ENCODE measurements at places on chromosomes 5 and 9.
A peak's percentile ranks its signal among the peaks of the same experiment; 100 is the strongest.

DNA sequence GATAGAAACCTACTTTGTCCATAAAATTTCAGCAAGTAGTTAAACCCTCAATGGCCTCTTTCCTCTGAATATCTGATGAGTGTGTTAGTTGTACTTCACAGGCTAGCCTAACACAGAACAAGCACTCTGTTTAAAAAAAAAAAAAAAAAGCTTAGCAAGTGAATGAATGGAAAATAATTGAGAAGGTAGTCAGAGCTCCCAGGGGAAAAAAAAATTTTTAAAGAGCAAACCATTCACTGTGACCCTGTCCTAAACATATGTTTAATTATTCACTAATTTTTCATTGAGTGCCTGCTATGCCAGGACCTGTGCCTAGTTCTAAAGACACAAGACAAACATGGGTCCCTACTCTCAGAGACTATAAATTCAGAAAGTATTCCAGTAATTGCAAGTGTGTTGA lies 69.3 kb downstream of the SH3RF2 start:
- DNase-seq = no peak

DNA sequence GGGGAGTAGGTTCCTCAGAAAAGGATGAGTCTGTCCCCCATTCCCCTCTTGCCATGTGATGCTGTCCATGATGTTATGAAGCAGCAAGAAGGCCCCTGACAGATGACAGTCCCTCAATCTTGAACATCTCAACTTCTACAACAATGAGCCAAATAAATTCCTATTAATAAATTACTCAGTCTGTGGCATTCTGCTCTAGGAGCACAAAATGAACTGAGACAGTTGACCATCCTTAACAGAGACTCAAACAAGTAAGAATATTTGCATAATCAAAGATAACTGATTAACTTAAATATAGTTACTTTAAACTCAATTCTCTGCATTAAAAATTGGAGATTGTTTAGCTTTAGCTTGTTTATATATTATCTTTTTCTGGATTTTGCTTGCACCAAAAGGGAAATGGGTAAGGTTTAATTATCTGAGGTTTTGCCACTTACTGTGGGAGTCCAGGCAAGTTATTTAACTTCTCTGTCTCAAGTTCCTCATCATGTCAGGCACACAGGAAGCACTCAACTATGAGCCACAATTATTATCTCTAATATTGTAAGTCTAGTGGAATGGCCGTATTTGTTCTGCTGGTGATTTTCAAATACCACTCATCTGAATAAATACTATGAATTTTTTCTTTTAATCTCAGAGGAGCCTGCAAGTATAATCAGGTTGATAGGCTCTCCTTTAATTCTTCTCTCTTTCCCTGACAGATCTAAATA lies 162.9 kb downstream of the TSSK1B start:
- no peak for DNase-seq

DNA sequence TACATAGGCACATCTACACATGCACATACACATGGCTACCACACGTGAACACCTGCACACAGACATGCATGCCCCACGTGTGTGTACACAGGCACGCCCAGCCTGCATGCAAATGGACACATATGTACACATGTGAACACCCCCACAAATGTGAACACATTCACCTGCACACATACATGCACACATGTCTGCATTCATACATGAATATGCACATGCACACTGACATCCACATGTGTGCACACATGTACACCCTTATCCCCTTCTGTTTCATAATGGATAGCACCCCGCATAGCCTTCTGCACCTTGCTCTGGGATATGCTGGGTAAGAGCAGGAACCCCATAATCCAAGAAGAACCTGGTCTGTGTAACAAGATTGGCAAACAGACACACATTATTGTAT lies 66.2 kb downstream of the WNK2 start:
- DNase-seq = no peak

DNA sequence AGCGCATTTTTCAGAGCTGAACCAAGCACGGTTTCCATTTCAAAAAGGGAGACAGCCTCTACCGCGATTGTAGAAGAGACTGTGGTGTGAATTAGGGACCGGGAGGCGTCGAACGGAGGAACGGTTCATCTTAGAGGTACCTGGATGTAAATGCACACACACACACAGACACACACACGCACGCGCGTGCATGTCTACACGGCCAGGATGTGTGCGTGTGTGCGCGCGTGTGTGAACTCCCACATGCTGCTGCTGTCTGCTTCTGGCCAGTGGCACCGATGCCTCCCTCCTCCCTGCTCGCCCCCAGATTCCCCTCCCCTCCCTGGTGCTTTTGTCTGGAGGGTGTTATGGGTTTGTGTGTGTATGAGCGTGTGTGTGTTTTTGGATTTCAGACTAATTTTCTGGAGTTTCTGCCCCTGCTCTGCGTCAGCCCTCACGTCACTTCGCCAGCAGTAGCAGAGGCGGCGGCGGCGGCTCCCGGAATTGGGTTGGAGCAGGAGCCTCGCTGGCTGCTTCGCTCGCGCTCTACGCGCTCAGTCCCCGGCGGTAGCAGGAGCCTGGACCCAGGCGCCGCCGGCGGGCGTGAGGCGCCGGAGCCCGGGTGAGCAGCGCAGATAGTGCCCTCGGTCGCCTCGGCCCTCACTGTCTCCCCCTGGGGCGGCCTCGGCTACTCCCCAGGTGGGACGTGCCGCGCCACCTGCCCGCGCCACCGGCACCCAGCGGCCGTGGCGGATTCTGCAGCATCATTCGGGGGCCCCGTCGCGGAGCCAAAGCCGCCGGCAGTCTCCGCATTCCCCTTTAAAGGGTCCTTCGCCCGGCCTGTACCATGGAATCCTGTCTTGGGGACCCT lies at the start of gene NTRK2:
Gene NTRK2, plus strand, starts transcription at position 442 of the 850 bp plus-strand sequence. CDS start 1,020 bp downstream, outside the sequence.
- DNase-seq = peak; percentile 27

- DNase-seq = no peak
These were observed 228.9 kb upstream of the IRX4 start for GRCh38 chr5:2111569-2112105.

DNA sequence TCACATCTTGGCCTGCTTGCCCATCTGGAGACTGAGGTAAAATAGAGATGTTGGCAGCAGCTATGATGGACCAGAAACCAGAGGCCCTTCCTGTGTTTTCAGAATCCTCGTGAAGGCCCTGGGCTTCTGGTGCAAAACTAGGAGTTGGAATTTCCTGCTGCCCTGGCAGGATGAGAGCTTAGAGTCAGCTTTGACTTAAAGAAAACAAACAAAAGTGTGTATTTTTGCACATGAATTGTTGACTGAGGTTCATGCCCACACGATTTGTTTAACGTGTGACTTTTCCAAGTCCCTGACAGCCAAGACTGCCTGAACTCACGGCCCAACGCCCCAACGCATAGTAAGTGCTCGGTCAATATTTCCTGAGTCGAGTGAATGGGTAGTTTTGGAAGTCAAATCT lies 303.1 kb downstream of the MLLT3 start:
- no peak for DNase-seq

DNA sequence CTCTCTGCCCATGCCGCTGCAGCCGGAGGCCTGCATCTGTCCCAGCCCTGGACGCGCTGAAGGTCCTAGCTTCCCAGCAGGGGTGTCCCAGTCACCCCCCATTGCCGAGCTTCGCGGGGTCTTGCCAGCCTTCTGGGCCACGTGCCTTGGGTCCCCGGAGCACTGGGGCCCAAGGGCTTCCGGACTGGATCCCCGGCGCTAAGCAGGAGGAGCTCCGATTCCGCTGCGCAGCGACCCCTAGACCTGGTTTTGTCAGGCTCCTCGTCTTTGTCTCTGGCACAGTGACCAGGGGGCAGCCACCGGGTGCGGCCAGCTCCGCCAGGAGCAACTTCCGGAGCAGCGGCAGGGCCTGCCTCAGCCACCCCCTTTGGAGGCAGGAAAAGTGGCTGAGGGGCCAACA lies 3.3 kb upstream of the IRX1 start:
- no peak for DNase-seq

DNA sequence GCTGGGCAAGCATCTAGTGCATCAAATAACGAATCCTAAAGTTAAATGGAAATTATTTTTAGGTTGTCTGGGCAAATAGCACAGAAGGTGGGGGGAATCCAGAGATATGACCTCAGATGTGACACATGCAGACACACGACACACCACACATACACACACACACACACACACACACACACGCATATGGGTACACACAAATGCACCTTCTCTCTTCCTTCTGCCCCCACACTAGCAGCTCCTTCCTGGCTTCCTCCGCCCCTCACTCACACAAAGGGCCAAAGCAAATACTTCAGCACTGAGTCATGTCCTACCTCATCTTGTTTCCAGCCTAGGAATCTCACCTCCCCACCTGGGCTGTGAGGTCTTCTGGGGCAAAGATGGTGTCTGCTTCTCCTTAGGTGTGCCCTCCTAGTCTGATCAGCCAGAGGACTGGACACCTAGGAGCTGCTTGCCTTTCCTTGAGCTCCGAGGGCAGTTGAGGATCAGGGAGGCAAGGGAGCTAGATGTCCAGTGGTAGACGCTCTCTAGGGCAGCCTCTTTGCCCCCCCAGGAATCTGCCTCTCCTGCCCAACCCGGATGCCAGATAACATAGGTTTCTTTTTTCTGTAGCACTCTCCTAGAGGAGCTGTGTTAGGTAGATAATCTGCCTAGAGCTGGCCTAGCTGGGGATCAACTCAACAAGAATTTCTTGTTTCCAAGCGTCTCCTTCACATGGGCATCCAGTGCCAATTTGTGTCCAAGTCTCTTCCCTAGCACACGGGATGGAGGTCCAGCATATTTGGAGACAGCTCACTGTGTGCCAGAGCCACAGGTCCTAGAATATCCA lies 14.3 kb upstream of the JADE2 start:
- peak; percentile 80 for DNase-seq

Data from M059J (cell line).